Neural crest cell (in vitro differentiated cells): ENCODE measurements at places on chromosomes 4 and X.
A peak's percentile ranks its signal among the peaks of the same experiment; 100 is the strongest.

- peak; percentile 14 for DNase-seq
Measured at GRCh38 chr4:88522702-88523324, 763 bp downstream of the PYURF start.

DNA sequence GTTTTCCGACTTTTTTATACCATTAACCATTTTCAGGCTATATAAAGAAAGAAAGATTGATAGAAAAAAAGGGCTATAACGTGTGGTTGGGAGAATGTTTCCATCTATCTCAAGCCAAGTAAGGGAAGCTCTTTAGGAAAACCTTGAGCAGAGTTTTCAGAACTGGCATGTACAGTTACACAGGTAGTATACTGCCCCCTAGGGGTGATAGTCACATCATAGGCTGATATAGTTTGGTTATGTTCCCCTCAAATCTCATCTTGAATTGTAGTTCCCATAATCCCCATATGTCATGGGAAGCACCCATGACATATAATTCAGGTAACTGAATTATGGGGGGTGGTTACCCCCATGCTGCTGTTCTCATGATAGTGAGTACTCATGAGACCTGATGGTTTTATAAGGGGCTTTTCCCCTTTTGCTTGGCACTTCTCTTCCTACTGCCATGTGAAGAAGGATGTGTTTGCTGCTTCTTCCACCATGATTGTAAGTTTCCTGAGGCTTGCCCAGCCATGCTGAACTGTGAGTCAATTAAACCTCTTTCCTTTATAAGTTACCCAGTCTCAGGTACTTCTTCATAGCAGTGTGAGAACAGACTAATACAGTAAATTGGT lies 186.8 kb downstream of the TMA16 start:
- DNase-seq, result peak; percentile 7

GRCh38 chr4:121034017-121034416 lies 38.3 kb downstream of the NDNF start:
- DNase-seq, result no peak

DNA sequence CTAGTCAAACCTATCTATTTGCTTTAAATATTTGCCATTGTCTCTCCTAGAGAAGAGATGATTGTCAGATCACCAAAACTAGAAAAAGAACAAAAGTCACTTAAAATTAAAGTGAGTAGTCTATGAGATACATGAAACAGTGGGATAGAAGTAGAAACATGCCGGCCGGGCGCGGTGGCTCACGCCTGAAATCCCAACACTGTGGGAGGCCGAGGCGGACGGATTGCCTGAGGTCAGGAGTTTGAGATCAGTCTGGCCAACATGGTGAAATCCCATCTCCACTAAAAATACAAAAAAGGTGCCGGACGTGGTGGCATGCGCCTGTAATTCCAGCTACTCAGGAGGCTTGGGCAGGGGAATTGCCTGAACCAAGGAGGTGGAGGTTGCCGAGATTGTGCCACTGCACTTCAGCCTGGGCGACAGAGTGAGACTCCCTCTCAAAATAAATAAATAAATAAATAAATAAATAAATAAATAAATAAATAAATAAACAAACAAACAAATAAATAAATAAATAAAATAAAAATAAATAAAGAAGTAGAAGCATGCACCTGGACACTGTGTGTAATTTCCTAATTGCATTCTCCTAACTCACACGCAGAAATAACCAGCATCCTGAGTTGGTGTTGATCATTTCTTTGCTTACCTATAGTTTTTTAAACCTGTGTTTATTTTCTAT lies 299.5 kb downstream of the PDHA2 start:
- DNase-seq, result no peak

DNA sequence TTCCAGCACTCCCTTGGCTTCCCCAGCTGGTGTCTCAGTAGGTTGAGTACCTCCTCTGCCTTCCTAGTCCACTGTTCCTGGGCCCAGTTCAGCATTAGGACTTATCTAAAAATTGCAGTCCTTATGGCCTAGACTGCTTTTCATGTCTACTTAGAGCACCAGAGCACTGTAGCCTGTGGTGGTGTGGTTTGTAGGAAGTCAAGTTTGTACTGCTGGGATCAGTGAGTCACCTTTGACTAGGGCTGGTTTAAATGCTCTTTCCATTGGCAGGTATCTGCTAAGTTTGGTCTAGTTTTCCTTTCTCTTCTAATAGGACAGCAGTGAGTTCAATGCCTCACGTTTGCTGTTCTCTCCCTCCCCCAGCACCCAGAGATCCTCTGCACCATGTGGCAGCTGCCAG lies 233.6 kb upstream of the WDFY3 start:
- no peak for DNase-seq

DNA sequence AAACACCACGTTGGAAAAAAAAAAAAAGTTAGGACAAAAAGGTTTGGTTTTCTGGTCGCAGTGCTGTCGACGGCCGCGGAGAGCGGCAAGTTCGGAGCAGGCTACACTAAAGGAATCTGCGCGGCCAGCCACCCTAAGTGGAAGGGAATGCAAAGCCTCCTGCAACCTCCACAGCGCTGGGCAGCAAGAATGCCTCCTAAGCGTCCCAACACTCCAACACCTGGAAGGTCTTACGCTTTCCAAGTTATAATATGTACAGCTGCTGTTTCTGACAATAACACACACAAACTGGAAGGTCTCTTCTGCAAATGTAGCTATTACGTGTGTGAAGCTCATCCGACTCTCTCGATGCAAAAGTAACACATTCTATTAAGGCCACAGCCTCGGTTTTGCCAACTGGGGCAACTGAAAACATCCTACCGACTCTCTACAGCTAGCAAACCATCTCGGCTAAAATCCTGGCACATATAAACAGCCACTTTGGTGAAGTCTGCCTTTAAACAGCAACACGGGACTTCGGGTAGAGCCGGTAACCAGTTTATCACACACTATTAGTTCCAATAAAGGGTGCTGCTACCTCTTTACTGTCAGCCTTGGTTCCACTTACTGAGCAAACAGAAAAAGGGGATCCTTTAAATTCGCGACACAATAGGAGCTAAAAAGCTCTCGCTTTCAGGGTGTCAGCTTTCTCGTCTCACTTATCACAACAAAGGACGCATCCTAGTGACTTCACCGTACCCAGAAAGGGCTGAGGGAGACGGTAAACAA lies 895 bp downstream of the SMIM14 start:
- DNase-seq, result peak; percentile 25

- DNase-seq, result no peak
Measured at GRCh38 chrX:48626401-48627298, 29.4 kb downstream of the WDR13 start.

- no peak for DNase-seq
Measured at GRCh38 chr4:155930330-155930729, 23.3 kb downstream of the CTSO start.

DNA sequence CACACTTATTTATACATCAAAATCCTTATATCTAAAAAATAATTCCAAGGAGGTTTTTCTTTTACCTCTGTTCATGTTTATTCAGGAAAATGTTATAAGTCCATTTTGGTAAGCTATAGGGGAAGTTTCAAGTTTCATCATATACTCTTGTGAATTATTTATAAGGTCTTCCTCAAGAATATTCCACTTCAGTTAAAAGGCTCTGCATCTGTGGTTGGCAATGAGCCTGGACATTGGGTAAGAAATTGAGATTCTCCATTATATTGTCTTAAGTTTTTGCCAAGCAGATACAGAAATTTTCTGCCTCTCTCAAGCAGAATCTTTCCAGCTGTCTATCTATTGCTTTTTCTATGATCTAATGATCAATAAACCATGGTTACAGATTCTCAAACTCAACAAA lies 641.9 kb downstream of the NLGN4X start:
- DNase-seq, result no peak

DNA sequence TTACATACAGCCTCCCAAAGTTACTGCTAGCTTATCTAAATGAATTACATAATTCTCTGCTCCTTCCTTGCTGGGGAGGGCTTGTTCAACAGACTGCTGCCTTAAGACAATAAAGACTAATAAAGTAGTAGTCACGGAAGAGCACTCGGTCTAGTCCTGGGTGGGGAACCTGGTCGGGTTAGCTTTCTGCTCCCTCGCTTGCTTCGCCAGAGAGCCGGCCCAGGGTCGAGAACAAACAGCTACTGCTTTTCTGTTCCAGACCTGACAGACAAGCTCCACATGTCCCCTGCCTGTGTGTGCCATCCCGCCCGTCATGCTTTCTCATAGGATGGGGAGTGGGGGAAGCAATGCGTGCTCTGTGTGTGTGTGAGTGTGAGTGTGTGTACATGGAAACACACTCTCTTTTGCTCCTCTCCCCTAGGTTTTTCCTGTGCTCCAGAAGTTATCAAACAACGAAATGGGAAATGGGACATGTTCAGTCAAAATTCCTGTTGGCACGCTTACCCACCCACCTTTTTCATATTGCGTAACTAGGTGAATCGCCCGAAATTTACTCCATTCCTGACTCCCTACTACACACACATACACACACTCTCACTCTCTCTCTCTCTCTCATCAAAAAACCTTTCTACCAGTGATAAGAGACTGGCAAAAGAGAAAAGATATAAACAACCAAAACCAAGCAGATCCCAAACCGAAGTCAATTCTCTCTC lies 1.3 kb downstream of the NPY1R start:
- no peak for DNase-seq

GRCh38 chr4:95541889-95542607 lies 6.7 kb downstream of the UNC5C start:
- no peak for DNase-seq

DNA sequence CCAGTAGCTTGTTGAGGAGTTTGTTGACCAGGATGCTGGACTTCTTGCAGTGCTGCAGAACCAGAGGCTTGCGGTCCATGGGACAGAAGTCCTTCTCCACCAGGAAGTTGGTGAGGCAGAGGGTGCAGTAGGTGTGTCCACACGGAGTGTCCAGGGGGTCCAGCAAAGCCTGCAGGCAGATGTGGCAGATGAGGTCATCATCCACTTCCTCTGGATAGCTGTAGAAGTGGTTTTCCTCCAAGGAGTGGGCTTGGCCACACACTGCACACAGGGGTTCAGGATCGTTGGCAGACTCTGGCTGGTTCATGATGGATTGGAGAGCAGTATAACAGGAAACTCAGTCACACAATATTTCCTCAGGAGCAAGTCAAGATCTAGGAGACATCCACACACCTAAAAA lies 17.6 kb downstream of the LNX1 start:
- no peak for DNase-seq

DNA sequence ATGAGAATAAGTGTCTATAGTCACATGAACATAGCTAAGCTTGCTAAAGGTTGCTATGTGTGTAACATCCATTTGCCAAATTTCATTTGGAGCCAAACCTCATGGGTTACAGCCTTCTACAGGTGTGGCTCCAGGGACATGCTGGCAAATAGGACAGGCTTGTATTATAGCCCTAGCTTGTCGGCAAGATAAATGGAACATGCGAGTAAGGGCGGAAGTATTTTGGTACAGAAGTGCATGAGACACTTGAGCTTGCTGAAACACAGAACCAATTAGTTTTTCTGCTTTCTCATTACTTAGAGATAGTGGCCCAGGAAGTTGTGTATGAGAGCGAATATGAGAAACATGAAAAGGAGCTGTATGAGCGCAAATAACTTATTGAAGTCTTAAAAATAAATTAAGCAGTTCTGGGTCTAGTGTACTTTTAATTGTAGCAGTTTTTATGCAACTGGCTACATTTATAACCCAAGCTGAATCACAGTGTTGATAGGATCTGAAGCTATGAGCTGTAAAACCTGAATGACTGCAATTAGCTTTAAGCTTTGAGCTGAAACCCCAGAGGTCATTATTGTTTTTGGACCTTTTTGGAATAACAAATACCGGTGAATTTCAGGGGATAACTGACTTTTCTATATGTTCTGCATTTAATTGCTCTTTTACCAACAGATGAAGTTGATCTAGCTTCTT lies 64.6 kb downstream of the KDM5C start:
- no peak for DNase-seq

DNA sequence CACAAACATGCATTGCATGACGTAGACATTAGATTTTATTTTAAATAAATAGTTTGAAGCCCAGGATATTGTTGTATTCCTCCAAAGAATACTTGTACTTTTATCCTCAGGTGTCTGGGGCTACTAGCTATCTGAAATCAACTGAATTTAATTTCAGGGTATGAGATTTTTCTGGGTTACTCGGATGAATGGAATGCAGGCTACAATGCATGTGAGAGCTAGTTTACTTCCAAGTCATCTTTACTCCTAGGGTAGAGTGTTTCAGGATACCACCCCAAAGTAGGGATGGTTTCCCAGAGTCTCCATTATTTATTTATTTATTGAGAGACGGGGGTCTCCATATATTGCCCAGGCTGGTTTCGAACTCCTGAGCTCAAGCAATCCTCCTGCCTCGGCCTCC lies 66.4 kb downstream of the HPRT1 start:
- no peak for DNase-seq

- DNase-seq, result no peak
Measured at GRCh38 chr4:95749204-95749603, 90.7 kb upstream of the PDHA2 start.

GRCh38 chrX:150058728-150059127 lies 120.4 kb upstream of the EOLA2 start:
- no peak for DNase-seq

- no peak for DNase-seq
Measured at GRCh38 chr4:151561551-151562256, 152.7 kb downstream of the FHIP1A start.

DNA sequence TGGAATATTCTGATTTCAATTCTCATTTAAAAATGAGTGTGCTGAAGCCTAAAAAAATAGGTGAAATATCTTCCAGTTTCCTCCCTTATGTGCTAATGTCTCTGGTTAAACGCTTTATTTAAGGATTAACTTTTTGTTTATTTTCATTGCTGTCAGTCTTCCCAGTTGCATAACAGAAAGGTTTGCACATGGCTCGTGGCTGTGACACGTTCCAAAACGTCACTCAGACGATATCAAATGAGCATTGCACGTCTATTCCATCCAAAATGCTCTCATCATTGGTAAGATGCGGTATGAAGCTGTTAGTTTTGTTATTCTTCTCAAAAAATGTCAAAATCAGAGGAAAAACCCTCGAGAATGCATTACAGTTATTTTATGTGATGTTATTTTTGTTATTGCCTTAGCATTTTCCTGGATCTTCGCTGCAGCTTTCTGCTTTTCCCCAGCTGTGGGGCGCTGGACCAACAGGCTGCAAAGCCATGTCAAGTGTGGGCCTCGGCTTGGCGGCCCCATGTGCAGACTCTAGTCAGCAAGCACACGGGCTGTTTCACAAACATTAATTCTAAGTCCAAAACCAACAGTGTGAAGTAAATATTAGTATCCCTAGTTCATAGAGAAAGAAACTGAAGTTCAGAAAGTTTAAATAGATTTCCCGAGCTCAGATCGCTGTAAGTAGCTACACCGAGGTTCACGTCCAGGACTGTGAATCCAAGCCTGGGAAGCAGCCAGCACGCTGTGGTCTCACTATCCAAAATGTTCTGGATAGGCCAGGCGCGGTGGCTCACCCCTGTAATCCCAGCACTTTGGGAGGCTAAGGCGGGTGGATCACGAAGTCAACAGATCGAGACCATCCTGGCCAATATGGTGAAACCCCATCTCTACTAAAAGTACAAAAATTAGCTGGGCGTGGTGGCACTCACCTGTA lies 793.4 kb upstream of the FRG1 start:
- DNase-seq, result no peak

- DNase-seq, result no peak
Measured at GRCh38 chrX:77802201-77802600, 16.2 kb upstream of the ATRX start.
